CD4-positive, alpha-beta T cell treated with Interleukin-15 for 4 hours (primary cell): ENCODE measurements at places on chromosomes 3 and 15.

DNA sequence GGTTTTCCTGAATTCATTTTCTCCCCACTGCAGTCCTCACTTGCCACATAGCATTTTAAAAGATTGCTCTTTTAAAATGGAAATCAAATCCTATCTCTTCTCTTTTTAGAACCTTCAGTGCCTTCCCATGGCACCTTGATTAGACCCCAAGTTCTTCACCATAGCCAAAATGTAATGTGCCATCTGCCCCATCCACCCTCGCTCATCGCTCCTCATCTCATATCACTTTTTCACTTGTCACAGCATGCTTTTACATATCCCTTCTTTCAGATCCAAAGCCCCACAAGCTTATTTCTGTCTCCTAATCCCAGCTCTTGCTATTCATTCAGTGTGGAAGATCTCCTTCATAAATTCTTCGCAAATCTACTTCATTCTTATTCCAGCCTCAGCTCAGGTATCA is 161.7 kb downstream of the CD47 start:
- no peak for DNase-seq

DNA sequence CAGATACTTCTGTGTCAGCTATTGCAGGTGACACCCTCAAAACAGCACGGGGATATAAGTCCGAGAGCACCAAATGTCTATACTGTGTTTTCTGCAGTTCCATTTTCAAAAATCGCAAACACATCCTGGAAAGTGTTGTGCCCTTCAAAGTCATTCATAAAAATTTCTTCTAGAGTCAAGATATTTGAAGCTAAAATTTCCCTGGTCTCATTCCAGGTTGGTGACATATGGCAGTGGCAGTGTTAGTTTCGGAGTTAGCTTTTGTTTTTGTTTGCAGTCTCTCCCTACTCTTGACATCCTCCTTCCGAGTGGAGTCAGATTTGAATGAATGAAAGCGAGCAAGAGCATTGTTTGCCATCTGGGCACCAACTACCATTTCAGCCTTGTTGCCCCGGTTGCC is 3.2 kb upstream of the FSIP1 start:
- no peak for DNase-seq

GRCh38 chr3:117801912-117802239 is 1092.3 kb downstream of the TUSC7 start:
- no peak for DNase-seq

GRCh38 chr15:75677465-75678323 is 30.0 kb downstream of the SNX33 start:
- no peak for DNase-seq

- no peak for DNase-seq
These were observed 14.8 kb downstream of the CYP1A2 start for GRCh38 chr15:74763416-74763815.

DNA sequence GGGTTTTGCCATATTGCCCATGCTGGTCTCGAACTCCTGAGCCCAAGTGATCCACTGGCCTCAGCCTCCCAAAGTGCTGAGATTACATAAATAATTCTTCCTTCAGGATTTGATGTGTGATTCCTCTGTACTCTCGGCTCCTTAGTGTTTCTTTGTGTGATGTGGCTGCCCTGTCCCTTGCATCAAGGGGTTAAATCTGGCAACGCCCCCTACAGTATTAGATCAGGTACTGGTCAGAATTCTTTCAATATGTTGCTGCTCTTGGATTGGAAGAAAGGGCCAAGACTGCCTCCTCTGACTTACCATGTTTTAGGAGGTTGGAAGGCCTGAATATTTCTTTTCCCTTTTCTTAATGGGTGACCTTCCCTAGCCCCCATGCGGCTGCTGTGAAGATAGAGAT is 390.6 kb upstream of the WNT5A start:
- DNase-seq = no peak

GRCh38 chr15:27183201-27183600 is 212.2 kb downstream of the GABRG3 start:
- DNase-seq = no peak

DNA sequence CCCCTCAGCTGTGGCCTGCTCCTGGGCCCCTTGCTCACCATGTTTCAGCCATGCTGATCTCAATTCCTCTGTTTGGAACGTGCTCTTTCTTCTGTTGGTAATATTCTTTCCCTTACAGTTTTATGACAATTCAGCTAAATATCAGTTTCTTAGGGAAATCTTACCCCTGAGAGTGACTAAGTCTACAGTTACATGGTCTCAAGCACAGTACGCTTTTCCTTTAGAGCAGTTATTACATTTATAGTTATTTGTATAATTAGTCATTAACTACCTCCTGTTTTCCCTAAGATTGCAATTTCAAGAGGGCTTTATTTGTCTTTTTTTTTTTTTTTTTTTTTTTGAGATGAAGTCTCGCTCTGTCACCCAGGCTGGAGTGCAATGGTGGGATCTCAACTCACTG is 23.5 kb downstream of the C3orf62 start:
- DNase-seq = no peak

DNA sequence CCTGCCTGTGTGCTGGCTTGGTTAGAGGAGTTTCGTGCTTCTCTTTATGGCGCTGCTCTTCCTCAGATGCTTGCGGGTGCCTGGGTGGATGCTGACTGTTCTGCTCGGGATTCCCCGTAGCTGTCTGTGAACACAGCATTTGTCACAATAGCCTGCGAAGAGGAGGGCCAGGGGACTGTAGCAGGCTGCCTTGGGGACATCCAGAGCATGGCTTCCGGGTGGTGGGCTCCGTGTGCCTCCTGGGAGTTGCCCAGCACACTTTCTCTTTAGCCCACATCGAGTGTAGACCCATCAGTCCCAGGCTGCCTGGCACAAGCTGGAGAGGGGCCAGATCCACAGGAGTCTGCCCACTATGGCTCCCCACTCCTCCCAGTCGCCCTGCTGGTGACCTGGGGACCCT is 22.4 kb downstream of the LRRK1 start:
- DNase-seq = no peak

DNA sequence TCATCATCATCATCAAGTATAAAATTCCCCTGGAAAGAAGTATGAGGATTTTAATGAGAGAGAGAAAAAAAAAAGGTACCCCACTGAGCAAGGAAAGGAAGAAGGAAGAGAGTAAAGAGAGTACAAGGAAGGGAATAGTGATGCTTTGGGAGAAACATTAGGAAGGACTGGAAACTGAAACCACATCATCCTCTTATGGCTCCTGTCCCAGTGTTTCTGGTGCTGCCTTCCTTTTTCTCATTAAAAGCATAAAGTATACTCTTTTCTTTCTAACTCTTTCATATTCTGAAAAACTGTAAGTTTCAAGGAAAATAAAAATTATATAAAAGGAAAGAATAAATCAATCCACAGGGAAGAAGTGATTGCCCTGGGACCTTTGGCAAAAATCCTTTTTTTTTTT is 616.4 kb upstream of the CBLB start:
- DNase-seq = no peak

- DNase-seq = no peak
These were observed 121.5 kb upstream of the GALNT15 start for GRCh38 chr3:16052964-16053363.

- DNase-seq = no peak
These were observed 413.7 kb downstream of the PDCD6IP start for GRCh38 chr3:34212175-34212574.

- DNase-seq = no peak
These were observed 4.0 kb downstream of the CCDC33 start for GRCh38 chr15:74240002-74240568.

DNA sequence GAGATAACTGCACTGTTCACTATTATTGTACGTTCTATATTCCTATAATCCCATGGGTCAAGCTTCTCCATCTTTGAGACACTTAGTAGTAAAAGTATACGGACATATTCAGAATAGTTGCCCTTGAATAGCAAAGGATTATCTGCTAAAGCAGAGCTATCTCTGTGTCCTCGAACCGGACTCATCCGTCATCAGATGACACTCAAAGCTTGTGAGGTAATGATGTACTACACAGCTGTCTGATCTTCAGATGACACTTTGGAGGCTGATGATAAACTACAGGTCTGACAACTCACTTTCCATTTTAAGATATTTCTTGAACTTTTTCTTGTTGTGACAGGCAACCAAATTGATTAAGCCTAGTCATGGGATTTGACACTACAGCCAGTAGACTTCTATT is 240.2 kb downstream of the SCAPER start:
- no peak for DNase-seq

GRCh38 chr3:170813266-170813665 is 56.7 kb downstream of the RPL22L1 start:
- no peak for DNase-seq

GRCh38 chr3:132006605-132007204 is 28.1 kb downstream of the CPNE4 start:
- DNase-seq = no peak

DNA sequence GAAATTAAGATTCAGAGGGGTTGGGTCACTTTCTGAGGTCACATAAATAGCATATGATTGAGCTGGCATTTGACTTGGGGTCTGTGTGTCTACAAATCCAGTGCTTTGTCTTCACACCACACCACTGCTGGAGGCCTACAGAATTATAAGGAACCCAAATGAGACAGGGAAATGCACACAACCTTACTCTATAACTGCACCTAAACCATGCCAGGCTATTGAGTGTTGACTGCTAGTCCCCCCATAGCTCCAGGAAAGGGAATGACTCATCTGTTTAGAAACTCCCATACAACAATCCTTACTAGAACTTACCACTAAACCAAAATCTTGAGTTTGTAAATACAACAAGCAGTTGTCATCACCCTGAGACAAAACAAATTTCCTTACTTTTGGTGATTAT is 16.9 kb upstream of the TSC22D2 start:
- DNase-seq = no peak

GRCh38 chr15:66401130-66402021 is 14.7 kb downstream of the MAP2K1 start:
- no peak for DNase-seq

DNA sequence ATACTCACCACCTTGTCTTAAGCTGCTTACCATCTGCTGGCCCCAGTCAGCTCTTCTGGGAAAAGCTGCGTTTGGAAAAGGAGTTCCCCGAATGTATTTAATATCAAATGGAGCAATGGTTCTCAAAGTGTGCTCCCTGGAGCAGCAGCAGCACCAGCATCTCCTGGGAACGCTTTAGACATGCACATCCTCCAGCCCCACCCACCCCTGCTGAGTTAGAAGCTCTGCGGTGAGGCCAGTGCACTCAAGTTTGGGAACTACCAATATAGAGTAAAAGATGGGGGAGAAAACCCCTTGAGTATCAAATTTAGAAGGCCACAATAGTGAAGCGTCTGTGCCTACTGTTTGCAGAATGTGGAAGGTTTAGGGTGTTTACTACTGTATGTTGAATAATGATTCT is 124.0 kb upstream of the TOPAZ1 start:
- DNase-seq = no peak

GRCh38 chr3:146966124-146966523 is 361.0 kb upstream of the PLSCR5 start:
- DNase-seq = no peak

DNA sequence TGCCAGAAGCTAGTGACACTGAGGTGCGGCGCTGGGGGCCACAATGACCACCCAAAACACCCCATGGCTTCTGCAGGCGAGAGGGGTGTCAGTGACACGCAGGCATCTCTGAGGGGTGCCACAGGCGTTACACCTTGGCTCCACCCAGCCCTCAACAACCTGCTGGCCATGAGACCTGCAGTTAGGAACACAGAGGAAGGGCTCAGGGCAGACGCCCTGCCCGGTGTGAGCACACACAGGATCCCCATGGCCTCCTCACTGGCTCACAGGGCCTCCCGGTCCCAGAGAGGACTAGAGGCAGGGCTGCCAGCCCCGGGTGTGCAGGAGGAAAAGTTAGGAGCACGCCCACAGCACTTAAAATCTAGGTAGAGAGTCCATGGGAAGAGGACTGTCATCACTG is 35.1 kb downstream of the CYFIP1 start:
- no peak for DNase-seq

DNA sequence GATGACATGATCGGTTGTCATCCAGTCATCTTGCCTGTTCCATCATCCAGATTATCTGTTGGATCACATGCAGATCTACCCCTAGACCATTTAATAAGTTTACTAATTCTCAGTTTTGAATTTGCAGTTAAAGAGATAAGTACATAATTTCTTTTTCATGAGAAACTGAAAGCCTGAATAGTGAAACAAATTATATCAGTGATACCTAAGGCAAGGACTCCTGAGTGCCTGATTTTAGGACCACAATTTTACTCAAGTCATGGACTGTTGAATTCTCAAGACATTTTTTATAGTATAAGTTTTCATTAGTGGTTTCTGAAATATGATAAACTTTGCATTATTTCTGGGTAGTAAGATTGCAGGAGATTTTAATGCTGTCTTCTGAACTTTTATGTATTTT is 13.2 kb downstream of the SIDT1 start:
- no peak for DNase-seq
